Ureter (tissue), 1 donor: ENCODE measurements at places on chromosomes 6 and 20. TPM values are rescaled to one million over a fixed set of nuclear protein-coding genes. Genes with fewer than 3 reads are reported as not detected.

The COL10A1 gene
- not detected for total RNA-seq

The HSPA12B gene
- 9.7 TPM for total RNA-seq

The SIRPG gene
- total RNA-seq = 0.99 TPM

The ZC2HC1B gene
- not detected for total RNA-seq

The SNX21 gene
- total RNA-seq = 31.4 TPM

The FAM217A gene
- total RNA-seq = not detected

The PRKN gene
- 12.1 TPM for total RNA-seq

The TFAP2C gene
- 12.5 TPM for total RNA-seq

The PPIL6 gene
- 2.9 TPM for total RNA-seq

The TMEM151B gene
- not detected for total RNA-seq

The IP6K3 gene
- 2.6 TPM for total RNA-seq

The KCNK17 gene
- total RNA-seq = not detected
